Colonic mucosa (tissue), 4 donors: ENCODE measurements at places on chromosomes 5 and 9. TPM values are rescaled to one million over a fixed set of nuclear protein-coding genes. Genes with fewer than 3 reads are reported as not detected.

GRM6 gene
- total RNA-seq = not detected

NFX1 gene
- 31.3 TPM for total RNA-seq

SH2D3C gene
- total RNA-seq = 3.5 TPM

TXNDC8 gene
- total RNA-seq = not detected

OXCT1 gene
- total RNA-seq = 31.3 TPM

DNA sequence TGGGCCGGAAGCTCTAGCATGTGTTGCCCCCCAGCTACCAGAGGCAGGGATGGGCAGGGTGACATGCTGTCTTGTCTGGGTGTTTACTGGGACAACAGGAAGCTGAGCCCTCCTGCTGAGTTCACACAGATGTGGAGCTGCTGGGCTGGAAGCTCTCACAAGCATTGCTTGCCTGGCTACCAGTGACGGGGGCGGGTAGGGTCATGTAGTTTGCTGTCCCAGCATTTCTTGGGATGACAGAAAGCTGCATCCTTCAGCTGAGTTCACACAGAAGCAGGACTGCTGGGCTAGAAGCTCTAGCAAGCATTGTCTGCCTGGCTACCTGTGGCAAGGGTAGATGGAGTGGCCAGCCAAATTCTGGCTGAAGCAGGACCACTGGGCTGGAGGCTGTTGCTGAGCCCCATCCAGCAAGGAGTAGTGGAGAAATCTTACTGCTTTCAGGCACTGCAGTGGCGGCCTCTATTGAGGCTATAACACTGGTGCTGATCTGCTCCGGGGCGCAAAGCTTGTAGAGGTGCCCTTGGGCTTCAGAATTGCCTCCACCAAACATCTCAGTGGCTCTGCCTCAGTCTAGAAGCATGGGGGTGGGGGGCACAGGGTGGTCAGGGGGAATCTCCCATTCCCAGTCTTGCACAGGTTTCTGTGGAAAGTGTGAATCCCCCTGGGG is 25.1 kb downstream of the POLK start:
- no peaks in the 10 kb centered on the region for H3K4me1 ChIP-seq
- no peak overlapping the region for H3K27ac ChIP-seq
- H3K36me3 ChIP-seq = no peaks in the 10 kb centered on the region
- H3K4me3 ChIP-seq = no peak overlapping the region

- H3K27ac ChIP-seq = no peak overlapping the region
- DNase-seq = no peak
- no peaks in the 10 kb centered on the region for H3K27me3 ChIP-seq
- no peaks in the 10 kb centered on the region for H3K4me1 ChIP-seq
Measured at GRCh38 chr5:152542741-152543140, 137.7 kb upstream of the NMUR2 start.

DNA sequence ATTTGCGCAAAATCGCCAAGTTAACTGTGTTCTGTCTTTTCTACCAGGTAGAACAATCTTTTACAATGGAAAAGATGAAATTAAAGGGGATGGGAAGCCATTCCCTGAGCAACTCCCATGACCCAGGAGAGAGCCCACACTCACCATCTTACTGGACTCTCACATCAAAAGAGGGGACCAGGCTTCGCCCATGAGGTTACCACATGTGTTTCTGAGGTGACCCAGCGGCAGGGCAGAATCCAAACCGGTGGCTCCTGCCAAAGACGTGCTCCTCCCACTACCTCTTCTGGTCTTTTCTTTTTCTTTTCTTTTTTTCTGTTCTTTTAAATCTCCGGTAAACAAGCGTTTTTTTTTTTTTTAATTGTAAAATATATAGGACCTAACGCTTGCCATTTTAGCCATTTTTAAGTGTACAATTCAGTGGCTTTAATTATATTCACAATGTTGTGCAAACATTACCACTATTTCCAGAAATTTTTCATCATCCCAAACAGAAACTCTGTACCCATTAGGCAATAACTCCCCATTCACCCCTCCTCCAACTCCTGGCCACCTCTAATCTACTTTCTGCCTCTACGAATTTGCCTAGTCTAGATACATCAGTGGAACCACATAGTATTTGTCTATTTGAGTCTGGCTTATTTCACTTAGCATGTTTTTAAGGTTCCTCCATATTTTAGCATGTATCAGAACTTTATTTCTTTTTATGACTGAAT is 19.3 kb downstream of the PTPN3 start:
- H3K4me3 ChIP-seq = no peak overlapping the region
- H3K27me3 ChIP-seq = no peaks in the 10 kb centered on the region
- no peak for DNase-seq
- H3K36me3 ChIP-seq = no peaks in the 10 kb centered on the region

DNA sequence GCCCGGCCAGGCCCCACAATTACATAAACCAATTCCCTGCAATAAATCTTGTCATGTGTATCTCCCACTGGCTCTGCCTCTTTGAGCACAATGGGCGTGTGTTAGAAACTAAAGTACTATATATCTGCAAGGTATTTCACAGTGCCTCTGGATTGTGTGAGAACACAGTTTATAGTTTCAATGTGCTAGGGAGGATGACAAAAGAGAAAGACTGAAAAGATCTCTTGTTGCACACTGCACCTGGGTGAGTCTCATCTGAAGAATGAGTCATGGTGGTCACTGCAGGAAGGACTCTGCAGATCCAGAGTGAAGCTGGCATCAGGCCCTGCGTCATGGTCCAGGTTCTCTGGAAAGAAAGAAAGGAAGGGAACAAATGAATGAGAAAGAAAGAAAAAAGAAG is 20.7 kb upstream of the CTSV start:
- H3K27me3 ChIP-seq = no peaks in the 10 kb centered on the region
- H3K27ac ChIP-seq = no peak overlapping the region

DNA sequence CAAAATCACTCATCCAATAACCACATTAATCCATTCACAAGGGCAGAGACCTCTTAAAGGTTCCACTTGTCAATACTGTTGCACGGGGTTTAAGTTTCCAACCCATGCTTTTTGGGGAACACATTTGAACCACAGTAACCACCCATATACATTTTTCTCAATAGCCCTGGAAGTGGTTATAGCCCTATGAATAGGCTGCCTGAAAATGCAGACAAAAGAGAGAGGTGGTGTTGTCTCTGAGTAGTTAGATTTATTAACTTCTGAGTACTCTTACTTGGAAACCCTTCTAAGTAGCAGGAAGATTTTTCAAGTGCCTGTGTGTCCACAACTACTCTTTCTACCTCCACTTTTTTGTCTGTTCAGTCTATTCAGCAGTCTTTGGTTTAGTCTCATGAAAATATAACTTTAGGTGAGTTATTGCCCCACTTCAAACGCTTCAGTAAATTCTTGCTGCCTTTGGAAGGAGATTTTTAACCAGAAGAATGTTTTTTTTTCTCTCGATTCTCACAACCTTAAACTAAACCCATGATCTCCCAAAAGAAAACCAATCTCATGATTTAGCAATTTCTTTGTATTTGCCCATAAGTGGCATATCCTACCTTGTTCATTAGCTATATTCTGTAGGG is 42.6 kb downstream of the ARHGEF28 start:
- H3K4me3 ChIP-seq = no peak overlapping the region
- no peaks in the 10 kb centered on the region for H3K27me3 ChIP-seq
- DNase-seq = no peak

DNA sequence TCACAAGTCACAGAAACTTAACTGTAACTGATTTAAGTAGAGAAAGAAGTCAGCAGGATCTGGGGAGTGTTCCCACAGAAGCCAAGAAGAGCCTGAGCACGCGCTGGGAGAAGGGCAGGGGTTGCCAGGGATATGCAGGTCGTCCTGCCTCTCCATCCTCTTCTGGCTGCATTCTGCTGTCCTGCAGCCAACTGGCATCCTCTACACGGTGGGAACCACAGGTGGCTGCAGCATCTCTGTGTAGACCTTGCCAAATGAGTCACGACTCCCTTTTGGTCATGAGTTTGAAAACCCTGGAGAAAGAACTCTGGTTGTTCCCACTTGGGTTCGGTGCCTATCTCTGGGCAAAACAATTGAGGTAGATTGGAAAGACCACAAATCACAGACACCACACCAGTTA is 38.4 kb upstream of the PCA3 start:
- no peaks in the 10 kb centered on the region for H3K36me3 ChIP-seq
- no peak overlapping the region for H3K4me3 ChIP-seq
- no peak for DNase-seq
- no peaks in the 10 kb centered on the region for H3K27me3 ChIP-seq
- H3K4me1 ChIP-seq = no peaks in the 10 kb centered on the region

- no peak overlapping the region for H3K4me3 ChIP-seq
- H3K27ac ChIP-seq = no peak overlapping the region
- H3K4me1 ChIP-seq = no peaks in the 10 kb centered on the region
- H3K27me3 ChIP-seq = no peaks in the 10 kb centered on the region
Measured at GRCh38 chr9:742914-743589, 98.4 kb upstream of the DMRT1 start.

DNA sequence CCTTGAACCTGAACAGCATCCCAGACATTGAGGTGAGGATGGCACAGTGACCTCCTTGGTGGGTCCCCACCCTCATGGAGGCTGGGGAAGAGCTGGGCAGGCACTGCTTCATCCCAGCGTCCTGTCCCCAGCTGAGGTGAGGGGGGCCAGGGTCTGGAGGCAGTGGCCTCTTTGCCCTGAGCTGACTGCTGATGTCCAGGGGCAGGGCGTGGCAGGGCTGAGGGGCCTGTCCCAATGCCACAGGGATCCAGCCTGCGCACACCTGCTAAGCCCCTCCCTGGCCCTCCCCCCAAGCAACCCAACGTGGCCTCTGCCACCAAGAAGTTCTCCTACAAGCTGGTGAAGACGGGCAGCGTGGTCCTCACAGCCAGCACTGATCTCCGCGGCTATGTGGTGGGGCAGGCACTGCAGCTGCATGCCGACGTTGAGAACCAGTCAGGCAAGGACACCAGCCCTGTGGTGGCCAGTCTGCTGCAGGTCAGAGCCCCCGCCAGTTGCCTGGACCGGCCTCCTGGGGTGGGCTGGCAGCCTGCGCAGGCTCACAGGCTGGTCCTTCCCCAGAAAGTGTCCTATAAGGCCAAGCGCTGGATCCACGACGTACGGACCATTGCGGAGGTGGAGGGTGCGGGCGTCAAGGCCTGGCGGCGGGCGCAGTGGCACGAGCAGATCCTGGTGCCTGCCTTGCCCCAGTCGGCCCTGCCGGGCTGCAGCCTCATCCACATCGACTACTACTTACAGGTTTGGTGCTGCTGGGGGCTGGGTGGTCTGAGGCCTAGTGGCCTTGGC is 4.9 kb upstream of the EHMT1 start:
- no peak for DNase-seq
- no peaks in the 10 kb centered on the region for H3K27me3 ChIP-seq
- peaks cover 11% of the 10 kb centered on the region for H3K36me3 ChIP-seq
- peaks cover 22% of the 10 kb centered on the region for H3K4me1 ChIP-seq
